Stimulated activated CD4-positive, alpha-beta T cell treated with anti-CD3 and anti-CD28 coated beads, Interleukin-1b, Interleukin-23, amount 100 ng/mL, for 4 hours (primary cell): ENCODE measurements at places on chromosomes 11 and 22.

DNA sequence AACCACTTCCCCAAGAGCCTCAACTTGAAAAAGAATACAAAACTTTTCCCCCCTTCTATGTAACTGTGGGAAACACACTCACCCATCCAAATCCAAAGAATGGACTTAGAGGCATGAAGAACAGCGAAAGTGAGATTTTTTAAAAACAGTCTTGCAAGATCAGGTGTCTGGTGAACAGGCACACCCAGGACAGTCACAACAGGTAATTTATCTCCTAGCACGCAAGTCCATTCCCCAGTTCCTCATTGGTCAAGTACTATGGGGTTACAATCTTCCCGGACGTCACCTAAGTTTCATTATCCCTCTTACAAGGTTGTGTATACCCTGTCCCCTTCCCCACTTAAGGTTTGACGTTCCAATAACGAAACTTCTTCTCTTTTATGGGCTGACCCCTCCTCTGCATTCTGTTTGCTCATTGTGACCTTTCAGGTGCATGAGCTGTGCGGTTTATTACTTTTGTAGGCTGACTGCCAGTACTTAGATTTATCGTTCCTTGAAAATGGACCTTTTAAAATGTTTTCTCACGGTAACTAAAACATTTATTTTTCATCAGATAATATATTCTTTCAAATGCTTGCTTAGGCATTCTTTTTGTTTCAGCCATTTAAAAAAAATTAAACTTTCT, 1401.9 kb downstream of the FAM181B start:
- DNase-seq = no peak

DNA sequence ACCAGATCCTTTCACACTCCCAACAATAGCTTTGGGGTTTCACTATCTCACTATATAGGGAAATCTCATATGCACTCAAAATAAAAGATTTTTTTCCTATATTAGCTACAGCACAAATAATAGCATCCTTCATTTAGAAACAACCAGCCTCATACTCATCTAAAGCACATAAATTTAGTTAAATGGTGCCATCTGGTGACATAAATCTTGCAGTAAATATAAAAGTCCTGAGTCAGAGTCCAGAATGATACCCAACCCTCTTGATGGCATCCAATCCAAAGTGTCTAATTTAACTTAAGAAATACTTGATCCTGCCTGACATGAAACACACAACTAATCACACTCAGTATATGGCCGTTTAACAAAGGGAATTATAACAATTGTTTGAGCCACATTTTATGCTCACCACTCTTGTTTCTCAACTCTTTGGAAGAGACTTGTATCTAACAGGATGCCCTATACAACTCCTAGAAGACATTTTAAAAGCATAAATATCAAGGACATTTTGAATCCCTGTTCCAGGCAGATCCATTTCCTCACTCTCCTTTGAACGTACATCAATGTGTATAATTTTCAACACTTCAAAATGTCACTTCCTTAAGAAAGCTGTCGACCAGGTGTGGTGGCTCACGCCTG, 36.2 kb downstream of the DLG2 start:
- no peak for DNase-seq

DNA sequence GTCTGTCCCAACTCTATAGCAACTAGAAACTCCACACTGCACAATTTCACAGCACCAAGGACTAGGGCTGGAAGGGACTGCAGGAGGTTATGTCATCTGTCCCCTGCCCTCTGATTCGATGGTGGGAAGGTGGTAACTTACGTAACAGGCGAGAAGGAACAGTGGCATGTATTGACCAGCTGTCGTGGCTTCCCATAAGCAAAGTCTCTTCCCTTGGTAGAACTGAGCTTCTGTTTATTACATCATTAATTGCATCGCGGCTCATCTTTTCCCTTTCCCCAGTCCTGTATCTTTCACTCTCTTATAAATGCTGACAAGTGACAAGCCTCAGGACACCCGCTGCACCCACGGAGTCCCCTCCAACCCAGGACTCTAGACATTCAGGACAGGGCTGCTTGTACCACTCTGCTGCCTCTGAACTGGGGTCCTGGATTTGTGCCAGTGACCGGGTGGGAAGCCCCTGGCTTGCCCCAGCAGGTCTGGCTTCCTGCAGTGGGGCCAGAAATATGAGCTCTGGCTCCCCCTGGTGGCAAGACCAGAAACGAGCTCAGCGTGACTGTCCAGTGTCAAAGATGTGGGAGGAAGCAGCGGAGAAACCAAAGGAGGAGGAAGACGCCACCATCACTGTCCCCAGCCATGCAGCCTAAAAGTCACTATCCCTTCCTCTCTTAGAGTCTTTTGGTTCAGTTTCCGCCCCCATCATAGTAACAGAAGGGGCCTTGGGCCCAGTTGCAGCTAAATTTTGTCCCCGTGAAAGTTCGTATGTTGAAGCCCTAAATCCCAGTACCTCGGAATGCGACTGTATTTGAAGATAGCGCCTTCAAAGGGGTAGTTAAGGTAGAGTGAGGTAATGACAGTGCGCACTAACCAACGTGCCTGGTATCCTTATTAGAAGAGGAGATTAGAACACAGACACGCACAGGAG, 84.5 kb downstream of the ISX start:
- DNase-seq = peak; percentile 52

DNA sequence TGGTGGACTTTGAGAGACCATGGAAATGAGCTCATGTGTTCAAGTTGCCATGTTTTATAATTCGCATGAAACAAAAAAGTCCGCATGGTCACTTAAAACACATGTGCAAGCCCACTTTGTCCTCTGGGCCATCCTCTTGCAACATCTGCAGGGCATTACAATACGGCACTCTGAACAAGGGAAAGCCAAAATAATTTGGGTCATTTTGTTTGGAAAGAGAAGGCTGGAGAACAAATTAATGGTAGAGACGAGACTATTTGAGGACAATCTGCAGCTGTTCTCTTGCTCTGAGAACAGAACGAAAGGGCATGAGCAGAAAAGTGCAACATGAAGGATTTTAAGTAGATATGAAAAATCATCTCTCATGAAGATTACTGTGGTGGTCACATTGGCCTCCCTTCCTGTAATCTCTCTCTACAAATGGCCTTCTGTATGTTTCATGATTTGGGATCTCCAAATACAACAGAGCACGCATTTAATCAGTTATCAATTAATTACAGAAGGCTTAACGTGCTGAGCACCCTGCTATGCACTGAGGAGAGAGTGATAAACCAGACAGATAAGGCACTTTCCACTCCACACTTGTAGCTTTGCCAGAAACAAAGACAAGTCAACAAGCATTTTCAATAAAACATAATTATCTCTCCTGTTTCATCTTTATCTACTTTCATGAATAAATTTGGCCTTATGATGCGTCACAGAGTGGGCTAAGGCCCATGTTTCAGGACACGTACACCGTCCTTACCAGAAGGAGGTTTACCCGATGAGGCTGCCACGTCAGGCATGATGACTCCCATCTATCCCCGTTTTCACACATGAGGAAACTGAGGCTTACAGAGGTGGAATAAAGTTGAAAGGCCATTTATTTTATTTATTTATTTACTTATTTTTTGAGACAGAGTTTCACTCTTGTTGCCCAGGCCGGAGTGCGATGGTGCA, 384.1 kb downstream of the LARGE1 start:
- DNase-seq = no peak

DNA sequence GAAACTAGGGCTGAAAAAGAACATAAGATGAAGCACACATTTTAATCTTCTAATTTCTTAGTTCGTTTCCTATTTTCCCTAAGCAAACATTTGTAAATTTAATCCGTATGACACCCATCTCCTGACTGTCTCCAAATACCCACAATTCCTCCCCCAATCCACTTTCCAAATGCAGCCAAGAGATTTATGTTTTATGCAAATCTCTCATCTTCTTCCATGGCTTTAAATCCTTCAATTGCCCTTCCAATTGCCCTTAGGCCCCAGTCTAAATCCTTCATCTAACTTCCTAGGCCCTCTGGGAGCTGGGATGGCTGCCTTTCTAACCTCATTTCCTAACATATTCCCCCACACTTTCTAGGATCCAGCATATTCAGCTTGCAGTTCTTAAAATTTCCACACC, 18.0 kb upstream of the POU2AF1 start:
- no peak for DNase-seq
